Stimulated activated CD4-positive, alpha-beta T cell treated with anti-CD3 and anti-CD28 coated beads, Interleukin-4, amount 100 ng/mL, for 4 hours (primary cell): ENCODE measurements at places on chromosomes 6 and 20.

- no peak for DNase-seq
These were observed 11.6 kb downstream of the SNPH start for GRCh38 chr20:1277529-1278322.

- no peak for DNase-seq
These were observed 45.0 kb downstream of the ADNP start for GRCh38 chr20:50886184-50886790.

DNA sequence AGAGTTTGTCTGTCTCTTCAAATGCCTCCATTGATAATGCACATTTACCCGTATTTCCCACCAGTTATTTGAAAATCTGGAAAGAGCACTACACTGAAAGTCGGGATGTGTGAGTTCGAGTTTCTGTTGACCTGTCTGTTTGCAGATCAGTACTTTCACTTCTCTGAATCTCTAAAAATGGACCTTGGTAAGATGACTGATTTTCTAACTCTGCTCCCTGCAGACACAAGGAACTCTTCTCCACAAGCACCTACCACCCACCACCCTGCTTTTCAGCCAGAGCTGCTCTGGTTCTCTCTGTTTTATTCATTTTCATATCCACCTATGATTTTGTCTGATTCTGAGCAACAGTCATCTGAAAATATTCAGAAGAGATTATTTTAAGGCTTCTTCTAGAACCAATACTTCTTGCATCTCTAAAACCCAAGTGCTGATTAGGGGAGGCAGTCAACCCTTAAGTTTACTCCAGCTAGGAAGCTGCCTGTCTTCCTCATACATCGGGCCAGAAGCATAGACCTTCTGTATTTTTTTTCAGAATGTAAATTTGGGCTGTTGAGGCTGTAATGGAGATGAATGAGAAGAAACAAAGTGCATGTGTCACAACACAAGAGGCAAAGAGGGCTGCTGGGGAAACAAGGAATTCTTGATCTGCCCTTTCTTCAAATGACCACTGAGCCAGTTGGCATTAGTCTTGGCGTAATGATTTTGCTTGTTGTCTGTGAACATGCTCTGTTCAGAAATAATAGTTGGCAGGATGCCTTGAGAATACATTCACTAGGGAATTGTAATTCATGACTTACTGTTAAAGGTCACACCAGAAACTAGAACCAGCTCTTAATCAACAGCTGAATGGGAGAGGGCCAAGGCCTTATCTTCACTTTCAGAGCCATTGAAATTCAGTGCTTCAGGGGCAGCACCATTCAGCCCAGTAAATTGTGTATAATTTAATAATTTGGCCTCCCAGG is 85.4 kb upstream of the MYLIP start:
- DNase-seq, result no peak

DNA sequence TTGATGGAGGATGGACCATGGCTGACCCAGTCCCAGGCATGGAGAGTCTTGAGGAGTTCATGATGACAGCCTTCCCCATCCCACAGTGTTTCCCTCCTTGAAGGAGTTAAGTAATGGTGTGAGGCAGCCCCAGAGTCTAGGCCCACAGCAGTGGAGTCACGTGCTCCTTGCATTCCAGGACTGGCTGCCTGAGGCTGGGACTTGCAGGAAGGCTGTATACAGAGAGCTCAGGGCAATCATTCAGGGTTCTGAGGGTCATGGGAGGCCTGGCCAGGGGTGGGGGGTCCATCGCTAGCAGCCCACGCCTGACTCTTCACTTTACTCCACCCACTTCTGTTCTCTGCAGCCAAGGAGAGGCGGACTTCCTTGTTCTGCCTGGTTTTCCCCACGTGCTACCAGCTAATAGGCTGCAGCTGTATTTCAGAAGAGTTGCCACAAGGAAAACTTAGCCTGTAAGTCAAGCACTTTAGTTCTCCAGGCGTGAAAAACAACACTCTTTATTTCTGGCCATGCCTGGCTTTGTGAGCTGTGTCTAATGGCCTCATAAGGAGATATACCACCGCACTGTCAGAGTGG is 272.5 kb downstream of the DHX35 start:
- no peak for DNase-seq

DNA sequence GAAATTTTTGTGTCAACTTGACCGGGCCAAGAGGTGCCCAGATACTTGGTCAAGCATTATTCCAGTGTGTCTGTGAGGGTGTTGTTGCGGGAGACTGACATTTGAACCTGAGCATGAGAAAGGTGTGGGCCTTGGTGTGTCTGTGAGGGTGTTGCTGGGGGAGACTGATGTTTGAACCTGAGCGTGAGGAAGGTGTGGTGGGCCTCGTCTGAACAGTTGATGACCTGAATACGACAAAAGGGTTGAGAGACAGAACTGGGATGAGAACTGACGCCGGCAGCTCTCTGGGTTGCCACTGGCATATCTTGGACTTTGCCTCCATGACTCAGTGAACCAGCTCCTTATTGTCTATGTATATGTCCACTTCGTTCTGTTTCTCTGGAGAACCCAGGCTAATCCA is 240.5 kb downstream of the ERMARD start:
- no peak for DNase-seq
